Thymus (tissue), 14 donors: ENCODE measurements at places on chromosomes 5 and 9. TPM values are rescaled to one million over a fixed set of nuclear protein-coding genes. Genes with fewer than 3 reads are reported as not detected.

DNA sequence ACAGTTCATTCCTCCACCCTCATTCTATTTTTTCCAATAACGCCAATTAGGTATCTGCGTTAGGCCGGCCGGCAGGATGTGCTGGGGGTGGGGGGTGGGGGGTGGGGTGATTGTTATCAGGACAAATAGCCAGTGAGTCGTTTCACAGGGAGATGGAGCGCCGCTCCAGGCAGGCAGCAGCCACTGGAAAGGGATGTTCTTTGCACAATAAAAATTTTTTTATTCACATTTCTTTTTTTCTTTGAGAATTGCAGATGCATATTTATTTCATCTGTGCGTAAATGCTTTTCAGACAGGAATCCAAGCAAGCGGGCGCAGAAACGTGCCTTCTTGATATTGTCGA is 4.1 kb downstream of the LMX1B start:
- H3K4me1 ChIP-seq: peaks cover 7% of the 10 kb centered on the region
- no peak for DNase-seq
- no peak overlapping the region for H3K27ac ChIP-seq
- peaks cover 97% of the 10 kb centered on the region for H3K27me3 ChIP-seq
- no peaks in the 10 kb centered on the region for H3K36me3 ChIP-seq
- H3K4me3 ChIP-seq: no peak overlapping the region

GRCh38 chr5:155929112-155929511 is 397.9 kb upstream of the SGCD start:
- H3K4me1 ChIP-seq: no peaks in the 10 kb centered on the region
- no peak overlapping the region for H3K4me3 ChIP-seq
- H3K27me3 ChIP-seq: no peaks in the 10 kb centered on the region
- no peak overlapping the region for H3K27ac ChIP-seq
- DNase-seq: no peak

GRCh38 chr5:32088214-32088613 is 85.9 kb downstream of the GOLPH3 start:
- H3K27ac ChIP-seq: no peak overlapping the region
- H3K4me1 ChIP-seq: no peaks in the 10 kb centered on the region
- no peaks in the 10 kb centered on the region for H3K36me3 ChIP-seq
- no peak overlapping the region for H3K4me3 ChIP-seq
- no peaks in the 10 kb centered on the region for H3K27me3 ChIP-seq

GRCh38 chr5:17852740-17853139 is 218.5 kb downstream of the TAF11L14 start:
- no peaks in the 10 kb centered on the region for H3K27me3 ChIP-seq
- DNase-seq: no peak
- no peak overlapping the region for H3K27ac ChIP-seq
- H3K4me3 ChIP-seq: no peak overlapping the region

DNA sequence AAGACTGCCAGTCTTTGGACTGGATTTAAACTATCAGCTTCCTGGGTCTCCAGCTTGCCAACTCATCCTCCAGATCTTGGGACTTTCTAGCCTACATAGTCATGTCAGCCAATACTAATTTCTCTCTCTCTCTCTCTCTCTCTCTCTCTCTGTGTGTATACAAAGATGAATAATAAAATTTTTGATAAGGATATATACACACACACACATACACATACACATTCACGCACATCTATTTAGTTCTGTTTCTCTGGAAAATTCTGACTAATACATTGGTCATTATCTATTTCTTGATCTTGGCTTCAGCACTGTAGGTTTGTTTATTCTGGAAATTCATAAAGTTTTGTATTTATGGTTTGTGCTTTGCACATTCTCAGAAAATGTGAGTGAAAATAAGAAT is 1606.2 kb upstream of the NUDT12 start:
- H3K36me3 ChIP-seq: no peaks in the 10 kb centered on the region
- H3K4me1 ChIP-seq: no peaks in the 10 kb centered on the region
- no peaks in the 10 kb centered on the region for H3K27me3 ChIP-seq
- no peak overlapping the region for H3K4me3 ChIP-seq
- H3K27ac ChIP-seq: no peak overlapping the region

DNA sequence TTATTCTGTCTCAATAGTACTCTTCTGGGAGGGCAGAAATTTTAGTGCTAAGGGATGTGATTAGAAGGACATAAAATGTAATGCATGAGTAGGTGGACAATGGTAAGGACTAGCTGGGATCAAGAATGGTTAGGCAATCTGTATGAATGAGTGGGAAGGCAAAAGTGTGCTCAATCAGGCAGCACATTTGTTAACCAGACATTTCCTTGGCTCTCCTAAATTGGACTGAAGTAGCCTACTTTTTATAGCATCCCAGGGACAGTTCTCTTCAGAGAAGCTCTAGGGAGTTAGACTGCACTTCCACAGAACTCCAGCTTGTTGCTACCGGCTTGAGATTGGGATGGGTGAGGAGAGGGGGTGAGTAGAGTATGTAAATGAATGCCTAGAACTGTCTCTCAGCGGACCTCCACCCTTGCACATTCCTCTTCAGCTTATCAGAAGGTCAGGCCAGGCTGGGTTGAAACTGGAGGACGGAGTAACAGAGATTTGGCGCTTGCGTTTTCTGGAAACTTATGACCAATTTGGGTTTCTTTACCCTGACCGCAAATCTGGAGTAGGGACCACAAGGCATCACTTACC is 19.0 kb upstream of the ARL14EPL start:
- H3K4me3 ChIP-seq: no peak overlapping the region
- DNase-seq: no peak
- H3K27ac ChIP-seq: no peak overlapping the region
- H3K4me1 ChIP-seq: no peaks in the 10 kb centered on the region

GRCh38 chr9:27533311-27533710 is 3.7 kb upstream of the MOB3B start:
- DNase-seq: no peak
- peaks cover 17% of the 10 kb centered on the region for H3K4me1 ChIP-seq
- no peaks in the 10 kb centered on the region for H3K27me3 ChIP-seq
- peaks cover 5% of the 10 kb centered on the region for H3K36me3 ChIP-seq

- H3K4me1 ChIP-seq: peaks cover 2% of the 10 kb centered on the region
- H3K4me3 ChIP-seq: no peak overlapping the region
- no peak overlapping the region for H3K27ac ChIP-seq
- no peaks in the 10 kb centered on the region for H3K27me3 ChIP-seq
Measured at GRCh38 chr9:104872656-104873488, 55.1 kb downstream of the ABCA1 start.

DNA sequence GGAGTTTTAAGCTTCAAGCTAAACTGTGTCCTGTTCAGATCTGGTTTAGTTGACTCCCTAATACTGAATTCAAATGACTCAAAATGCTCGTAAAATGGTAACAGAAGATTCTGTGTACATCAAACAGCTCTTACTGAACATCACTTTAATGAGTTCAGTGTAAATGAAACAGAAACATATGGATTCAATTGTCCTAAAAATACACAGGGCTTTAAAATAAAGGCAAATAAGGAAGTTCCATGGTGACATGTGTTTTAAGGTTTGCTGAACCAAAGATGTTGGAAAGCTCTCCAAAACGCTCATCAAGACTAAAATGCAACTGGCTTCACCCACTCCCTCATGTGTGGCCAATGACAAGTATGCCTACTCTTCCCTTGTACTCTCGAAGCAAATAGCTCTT is 340.0 kb upstream of the PIK3R1 start:
- DNase-seq: no peak
- no peaks in the 10 kb centered on the region for H3K4me1 ChIP-seq
- H3K4me3 ChIP-seq: no peak overlapping the region
- no peak overlapping the region for H3K27ac ChIP-seq

- no peaks in the 10 kb centered on the region for H3K36me3 ChIP-seq
- DNase-seq: no peak
- H3K4me1 ChIP-seq: no peaks in the 10 kb centered on the region
Measured at GRCh38 chr5:178551059-178551458, 39.1 kb downstream of the COL23A1 start.

DNA sequence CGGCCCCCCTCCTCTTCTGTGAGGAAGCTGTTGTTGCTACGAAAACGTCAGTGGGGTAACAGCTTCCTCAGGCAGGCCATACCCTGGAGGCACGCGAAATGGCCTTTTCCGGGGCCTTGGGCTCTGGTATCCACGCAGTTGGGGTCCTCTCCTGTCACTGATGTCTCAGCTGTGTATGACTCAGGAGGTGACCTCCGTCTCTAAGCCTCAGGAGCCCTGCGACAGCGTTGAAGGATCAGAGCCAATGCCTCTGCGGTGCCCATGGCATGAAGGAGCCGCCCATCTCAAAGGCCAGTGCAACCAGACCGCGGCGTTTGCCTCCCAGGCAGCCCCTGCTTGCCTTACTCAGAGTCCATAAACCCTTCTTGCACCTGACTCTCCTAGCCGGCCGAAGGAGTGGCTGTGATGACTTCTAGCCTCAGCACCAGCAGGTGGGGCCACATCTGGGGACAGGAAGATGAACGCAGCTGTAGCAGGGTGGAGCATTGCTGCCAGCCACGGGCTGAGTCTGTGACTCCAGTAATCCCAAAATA is 1.0 kb upstream of the MXD3 start:
- no peaks in the 10 kb centered on the region for H3K27me3 ChIP-seq

DNA sequence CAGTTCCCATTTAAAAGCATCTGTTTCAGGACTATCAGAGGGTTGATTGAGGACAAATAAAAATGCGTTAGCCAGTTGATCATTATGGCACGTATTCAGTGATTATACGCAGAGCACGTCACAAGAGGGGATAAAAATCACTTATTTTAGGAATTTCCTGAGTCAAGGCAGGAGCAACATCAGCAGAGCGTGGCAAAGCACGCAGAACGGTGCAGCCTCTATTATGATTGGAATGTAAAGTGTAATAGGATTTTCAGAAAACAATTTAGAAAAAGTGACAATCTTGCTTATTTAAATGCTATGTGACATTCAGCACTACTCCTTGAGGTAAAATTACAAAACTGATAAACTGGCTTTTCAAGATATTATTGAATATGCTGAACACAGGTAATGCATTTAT is 413.6 kb upstream of the DAP start:
- DNase-seq: no peak
- H3K36me3 ChIP-seq: no peaks in the 10 kb centered on the region
- H3K4me3 ChIP-seq: no peak overlapping the region
- H3K4me1 ChIP-seq: no peaks in the 10 kb centered on the region
- H3K27ac ChIP-seq: no peak overlapping the region

GRCh38 chr5:148208226-148208625 is 5.4 kb downstream of the SPINK6 start:
- H3K4me3 ChIP-seq: no peak overlapping the region
- H3K36me3 ChIP-seq: no peaks in the 10 kb centered on the region
- H3K27ac ChIP-seq: no peak overlapping the region
- no peak for DNase-seq

- H3K36me3 ChIP-seq: no peaks in the 10 kb centered on the region
- no peak overlapping the region for H3K27ac ChIP-seq
- no peaks in the 10 kb centered on the region for H3K4me1 ChIP-seq
- DNase-seq: peak; percentile 20
Measured at GRCh38 chr5:62779010-62779422, 200.4 kb downstream of the LRRC70 start.

DNA sequence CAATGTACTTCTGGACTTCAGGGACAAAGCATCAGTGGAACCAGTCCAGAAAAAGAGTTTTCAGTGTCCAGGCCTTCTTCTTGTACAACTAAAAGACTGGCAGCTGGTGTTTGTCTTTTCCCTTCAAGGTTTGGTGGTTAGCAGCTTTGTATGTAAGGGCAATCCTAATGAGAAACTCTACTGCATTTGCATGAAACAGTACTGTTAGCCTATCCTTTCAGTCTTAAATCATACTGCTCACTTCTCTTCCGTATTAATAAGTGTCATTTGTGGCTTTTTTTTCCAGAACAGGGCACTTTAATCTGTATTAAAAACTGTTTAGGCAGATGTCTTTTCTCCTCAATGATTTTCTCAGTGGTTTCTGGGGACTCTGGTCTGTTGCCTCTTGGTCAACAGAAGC is 48.9 kb downstream of the FAM174A start:
- no peak overlapping the region for H3K27ac ChIP-seq
- no peaks in the 10 kb centered on the region for H3K36me3 ChIP-seq
- H3K27me3 ChIP-seq: no peaks in the 10 kb centered on the region

- DNase-seq: no peak
- H3K4me3 ChIP-seq: no peak overlapping the region
- H3K27me3 ChIP-seq: no peaks in the 10 kb centered on the region
- no peaks in the 10 kb centered on the region for H3K4me1 ChIP-seq
- H3K36me3 ChIP-seq: peaks cover 39% of the 10 kb centered on the region
Measured at GRCh38 chr9:123087359-123087888, 54.0 kb downstream of the GPR21 start.

GABBR2 gene
- 0.14 TPM for polyA plus RNA-seq

UNC13B gene
- polyA plus RNA-seq: 6.9 TPM

MEGF10 gene
- polyA plus RNA-seq: 0.32 TPM

SMIM33 gene
- polyA plus RNA-seq: 0.05 TPM

ANKRD18A gene
- polyA plus RNA-seq: 9.2 TPM

ST6GALNAC6 gene
- 42.8 TPM for polyA plus RNA-seq
